ENCODE measurements at places on chromosomes 1 and 21. TPM values are rescaled to one million over a fixed set of nuclear protein-coding genes. Genes with fewer than 3 reads are reported as not detected.
A peak's percentile ranks its signal among the peaks of the same experiment; 100 is the strongest.

The GPATCH2 gene
- polyA plus RNA-seq, result 11.1 TPM

The NPHS2 gene
- polyA plus RNA-seq, result not detected

The SYT11 gene
- 44.8 TPM for polyA plus RNA-seq

The ZNF697 gene
- polyA plus RNA-seq, result 12.9 TPM

The ZNF683 gene
- not detected for polyA plus RNA-seq

The ETS2 gene
- 62.7 TPM for polyA plus RNA-seq

The MIS18A gene
- 6.3 TPM for polyA plus RNA-seq

The ETV3L gene
- polyA plus RNA-seq, result 0.04 TPM

DNA sequence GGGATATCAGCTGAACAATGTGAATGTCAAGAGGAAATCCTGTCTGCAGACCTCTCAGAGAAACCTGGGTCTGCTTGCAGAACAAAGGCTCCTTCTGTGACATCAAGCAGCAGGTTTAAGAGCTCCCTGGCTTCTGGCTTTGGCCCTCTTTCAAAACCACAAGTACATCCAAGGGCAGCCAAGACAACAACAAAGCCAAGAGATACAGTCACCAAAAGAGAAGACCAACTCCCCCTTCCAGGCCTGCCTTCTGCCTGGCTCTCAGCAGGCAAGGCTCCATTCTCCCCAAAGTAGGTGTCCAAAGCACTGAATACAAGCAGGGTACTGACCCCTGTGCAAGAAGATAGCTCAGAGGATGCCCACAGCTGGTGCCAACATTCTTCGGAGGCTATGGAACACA lies 11.5 kb downstream of the BCAR3 start:
- DNase-seq, result no peak

DNA sequence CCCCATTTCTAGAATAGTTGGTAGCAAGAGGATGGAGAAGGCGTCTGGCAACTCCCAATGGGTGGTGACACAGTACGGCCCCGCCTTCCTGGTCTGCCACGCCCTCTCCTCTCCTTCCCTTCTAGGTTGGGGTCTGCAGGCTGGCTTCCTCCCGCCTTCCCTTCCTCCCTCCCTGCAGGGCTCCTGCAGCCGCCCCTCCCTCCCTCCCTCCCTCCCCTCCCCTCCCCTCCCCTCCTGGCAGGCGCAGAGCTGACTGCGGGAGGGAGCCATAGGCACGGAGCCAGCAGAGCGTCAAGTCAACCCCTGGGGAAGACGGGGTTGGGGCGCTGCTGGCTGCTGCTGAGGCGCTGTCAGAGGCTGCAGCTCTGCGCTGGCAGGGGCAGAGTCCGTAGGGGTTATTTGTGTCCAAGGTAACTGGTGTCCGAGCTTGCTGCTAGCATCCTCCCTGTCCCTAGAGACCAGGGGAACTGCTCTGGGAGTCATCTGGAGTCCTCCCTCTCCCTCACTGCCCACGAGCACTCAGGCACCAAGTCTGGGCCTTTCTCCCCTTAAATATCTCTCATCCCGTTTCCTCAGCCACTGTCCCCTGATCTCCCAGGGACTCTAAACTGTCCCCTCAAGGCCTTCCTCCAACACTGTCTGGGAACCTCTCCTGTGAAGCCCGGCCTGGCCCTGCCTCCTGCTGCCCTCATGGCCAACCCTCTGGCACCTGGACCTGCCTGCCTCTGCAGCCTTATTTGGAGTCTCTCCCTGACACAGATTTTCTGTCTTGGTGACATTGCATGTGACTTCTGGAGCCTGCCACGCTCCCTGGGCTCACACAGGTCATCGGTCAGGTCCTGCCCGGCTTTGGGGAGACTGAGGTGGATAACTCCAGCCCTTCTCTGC lies 57.4 kb upstream of the ACOT11 start:
- DNase-seq, result no peak

DNA sequence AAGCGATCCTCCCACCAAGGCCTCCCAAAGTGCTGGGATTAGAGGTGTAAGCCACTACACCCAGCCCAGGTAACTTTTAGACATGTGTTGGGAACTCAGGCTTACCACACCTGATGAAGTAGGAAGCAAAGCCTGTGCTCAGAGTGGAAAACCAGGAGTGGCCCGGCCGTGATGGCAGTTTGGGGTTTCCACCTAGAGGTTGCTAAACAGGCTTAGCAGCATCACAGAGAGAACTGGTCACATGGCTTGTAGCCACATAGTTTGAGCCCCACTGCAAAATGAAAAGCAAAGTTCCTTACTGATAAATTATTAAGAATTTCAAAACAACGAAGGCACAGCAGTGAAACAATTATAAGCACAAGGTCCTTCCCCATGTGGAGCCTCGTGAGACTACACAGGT lies 142.6 kb upstream of the CXADR start:
- DNase-seq, result no peak

DNA sequence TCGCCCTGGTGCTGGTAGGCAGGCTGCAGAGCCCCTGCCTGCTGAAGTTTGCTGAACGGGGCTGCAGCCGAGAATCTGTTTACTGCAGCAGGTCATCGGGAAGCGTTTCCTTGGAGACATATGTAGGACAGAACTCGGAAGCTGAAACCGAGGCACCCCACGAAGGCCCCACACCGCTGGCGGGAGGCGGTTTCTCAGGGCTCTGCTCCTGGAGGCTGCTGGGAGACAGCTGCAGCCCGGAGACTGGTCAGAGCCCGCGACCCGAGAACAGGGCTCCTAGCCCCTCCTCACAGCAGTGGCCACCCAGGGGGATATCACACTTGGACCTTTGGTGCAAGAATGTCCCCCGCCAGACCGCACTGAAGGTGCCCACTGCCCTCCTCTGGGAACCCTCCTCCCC lies 12.7 kb upstream of the PLCH2 start:
- DNase-seq, result no peak

DNA sequence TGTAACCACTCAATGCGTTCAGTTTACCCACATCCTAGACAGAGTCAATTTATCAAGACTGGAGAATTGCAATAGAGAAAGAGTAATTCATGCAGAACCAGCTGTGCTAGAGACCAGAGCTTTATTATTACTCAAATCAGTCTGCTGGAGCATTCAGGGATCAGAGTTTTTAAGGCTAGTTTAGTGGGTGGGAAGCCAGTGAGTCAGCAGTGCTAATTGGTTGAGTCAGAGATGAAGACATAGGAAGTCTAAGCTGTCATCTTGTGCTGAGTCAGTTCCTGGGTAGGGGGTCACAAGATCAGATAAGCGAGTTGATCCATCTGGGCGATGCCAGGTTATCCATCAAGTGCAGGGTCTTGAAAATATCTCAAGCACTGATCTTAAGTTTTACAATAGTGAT lies 499.6 kb downstream of the MRPL39 start:
- DNase-seq, result peak; percentile 72

DNA sequence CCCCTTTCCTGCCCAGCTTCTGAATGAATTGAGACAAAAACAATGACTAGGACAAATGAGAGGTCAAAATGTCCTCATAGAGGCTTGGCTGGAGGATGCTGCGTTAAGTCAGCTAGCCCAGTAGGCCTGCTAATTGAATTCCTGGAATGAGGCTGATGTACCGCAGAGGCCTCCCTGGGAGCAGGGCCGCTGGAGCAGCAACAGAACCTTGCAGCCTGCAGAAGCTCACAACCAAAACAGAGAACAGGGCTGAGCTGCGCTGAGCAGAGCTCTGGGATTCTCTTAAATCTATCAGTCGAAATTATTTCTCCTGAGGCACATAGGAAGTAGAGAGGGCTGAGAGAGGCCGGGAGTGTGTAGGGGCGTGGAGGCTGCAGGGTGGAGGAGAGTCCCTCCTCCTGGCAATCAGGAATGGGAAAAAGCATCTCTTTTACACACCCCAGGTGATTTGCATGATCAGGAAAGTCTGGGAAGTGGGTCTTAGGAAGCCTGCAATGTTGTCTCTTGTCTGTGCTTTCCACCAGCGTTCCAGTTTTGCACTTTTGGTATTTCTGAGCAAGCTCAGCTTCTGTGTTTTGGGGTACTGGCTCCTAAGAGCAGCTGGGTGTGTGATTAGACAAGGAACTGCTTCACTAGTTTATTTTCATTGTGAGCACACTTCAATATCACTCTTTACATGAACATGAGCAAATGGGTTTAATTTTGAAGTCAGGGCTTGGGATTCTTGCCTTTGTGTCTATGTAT lies 66.5 kb downstream of the RYR2 start:
- DNase-seq, result no peak

GRCh38 chr1:157540160-157540748 lies 12.1 kb downstream of the FCRL5 start:
- DNase-seq, result no peak

Measured in AG04450 (cell line).